ENCODE measurements at places on chromosomes 4 and X. TPM values are rescaled to one million over a fixed set of nuclear protein-coding genes. Genes with fewer than 3 reads are reported as not detected.

DNA sequence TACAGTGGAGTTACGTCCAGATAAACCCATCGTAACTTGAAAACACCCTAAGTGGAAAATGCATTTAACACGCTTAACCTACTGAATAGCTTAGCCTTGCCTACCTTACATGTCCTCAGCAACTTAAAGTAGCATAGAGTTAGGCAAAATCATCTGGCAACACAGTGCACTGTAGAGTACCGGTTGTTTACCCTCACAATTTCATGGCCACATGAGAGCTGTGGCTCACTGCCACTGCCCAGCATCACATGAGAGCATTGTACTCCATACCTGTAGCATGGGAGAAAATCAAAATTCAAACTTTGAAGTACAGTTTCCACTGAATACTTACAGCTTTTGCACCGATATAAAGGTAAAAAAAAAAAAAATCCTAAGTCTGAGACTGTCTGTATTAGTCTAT lies 40.6 kb downstream of the GUCY1A1 start:
- DNase-seq, result no peak

DNA sequence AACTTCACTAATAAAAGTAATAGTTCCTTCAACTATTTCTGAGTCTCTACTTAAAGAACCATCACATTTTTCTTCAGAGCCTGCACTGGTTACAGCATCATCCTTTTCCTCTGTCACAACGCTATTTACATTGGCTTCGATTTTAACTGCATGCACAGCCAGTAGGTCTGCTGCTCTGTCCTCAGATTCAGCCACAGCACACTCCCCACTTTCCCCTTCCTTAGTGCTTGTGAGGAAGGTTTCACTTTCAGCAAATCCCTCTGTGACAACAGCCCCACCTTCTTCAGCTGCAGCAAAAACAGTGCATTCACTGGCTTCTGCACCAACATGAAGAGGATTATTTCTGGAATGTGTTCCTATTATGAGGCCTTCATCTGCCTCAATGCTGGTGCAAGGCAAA lies 25.7 kb downstream of the BOD1L1 start:
- no peak for DNase-seq

- no peak for DNase-seq
Observed at GRCh38 chr4:7771056-7771455, 168.6 kb downstream of the AFAP1 start.

GRCh38 chr4:3673716-3674478 lies 92.3 kb upstream of the ADRA2C start:
- no peak for DNase-seq

DNA sequence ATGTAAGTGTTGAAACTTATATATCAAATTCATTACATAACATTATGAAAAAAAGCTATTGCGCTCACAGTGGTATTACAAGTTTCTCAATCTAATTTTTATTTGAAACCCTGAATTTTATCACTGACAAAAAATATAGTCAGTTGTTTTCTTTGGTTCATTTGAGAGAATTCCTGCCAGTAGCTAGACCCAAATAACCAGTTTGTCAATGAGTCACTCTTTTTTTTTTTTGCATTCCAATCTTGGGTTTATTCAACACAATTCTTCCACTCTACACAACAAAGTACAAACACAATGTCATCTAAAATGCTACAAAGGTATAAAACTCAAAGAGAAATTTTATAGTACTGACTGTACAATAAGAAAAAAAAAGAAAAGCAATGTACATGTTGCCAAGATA lies 13.1 kb downstream of the HPF1 start:
- DNase-seq, result no peak

DNA sequence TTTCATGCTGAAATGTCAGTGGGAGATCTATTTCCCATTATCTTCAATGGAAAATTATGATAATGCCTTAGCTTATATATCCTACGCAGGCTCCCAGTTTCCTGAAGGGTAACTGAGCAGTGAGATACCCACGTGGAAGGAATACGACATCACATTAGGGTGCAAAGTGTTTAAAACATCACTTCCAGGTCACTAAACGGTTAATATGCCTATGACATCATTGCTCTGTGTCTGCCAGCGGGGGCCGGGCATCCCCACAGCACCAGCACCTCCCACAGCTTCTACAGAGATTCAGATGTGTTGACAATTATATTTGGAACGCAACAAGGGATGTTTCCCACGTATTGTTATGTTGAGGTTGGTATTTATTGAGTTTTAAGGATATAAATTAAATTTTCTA lies 27.1 kb downstream of the TMEM271 start:
- no peak for DNase-seq

DNA sequence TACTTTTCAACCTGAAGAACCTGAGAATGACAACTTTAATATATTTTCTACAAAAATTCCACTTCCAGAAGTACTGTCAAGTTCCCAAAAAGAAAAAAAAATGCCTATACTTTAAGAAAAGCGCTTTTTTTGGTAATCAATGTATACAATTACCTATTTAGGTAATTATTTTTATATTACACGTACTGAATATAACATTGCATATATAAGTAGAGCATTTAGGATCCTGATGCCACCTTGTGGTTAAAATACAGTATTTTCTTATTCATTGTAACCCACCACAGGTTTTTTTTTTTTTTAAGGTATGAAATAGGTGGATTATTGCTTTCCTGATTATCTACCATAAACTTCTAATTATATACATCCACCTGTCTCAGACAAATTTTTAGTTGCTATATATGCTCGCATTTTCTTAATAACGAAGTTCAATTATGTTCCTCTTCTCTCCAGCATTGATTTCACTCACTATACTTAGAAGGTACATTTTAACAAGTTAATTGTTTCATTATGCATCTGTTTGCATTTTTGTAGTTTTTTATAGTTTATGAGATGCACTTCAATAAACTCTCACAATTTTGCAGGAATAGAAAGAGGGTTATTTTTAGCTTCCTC lies 5.2 kb downstream of the MAP9 start:
- peak; percentile 19 for DNase-seq

DNA sequence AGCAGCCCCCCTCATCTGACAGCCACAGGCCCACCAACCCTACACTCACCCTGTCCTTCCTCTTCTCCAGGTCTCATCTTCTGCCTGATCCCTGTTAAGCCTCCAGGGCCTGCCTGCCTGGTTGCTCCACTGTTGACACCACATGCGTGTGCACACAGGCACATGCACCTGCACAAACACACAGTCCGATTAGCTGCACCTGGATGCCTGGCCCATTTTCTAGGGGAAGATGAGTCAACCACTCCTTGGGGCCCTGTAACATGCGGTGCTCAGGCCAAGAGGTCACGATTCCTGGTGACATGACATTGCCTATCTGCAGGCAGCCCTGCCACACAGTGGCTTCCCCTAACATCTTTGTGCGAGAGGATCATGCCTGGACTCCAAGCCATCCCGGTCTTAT lies 498.4 kb downstream of the BCOR start:
- no peak for DNase-seq

DNA sequence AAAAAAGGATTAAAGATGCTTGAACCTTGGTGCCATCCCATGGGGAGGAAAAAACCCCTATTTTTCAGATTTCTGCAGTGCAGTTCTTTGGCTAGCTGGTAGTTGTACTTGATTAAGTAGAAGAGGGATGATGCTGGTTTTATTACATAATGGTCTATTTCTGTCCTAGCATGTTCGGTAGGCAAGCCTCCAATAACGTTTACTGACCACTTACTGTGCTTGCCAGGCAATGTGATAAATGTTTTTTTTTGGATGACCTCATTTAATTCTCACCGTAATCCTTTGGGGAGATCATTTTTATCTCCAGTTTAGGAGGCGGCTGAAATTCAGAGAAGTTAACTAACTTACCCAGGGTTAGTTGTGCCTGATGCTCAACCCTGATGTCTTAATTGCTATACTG lies 92.1 kb upstream of the RPA4 start:
- DNase-seq, result no peak

GRCh38 chrX:48958635-48959094 lies 1.3 kb upstream of the OTUD5 start:
- peak; percentile 79 for DNase-seq

- peak; percentile 23 for DNase-seq
Observed at GRCh38 chr4:145154573-145154972, 25.8 kb downstream of the OTUD4 start.

- peak; percentile 1 for DNase-seq
Observed at GRCh38 chr4:184978211-184978610, 40.1 kb upstream of the HELT start.

GRCh38 chrX:66918511-66918910 lies 279.6 kb upstream of the EDA2R start:
- DNase-seq, result no peak

- DNase-seq, result no peak
Observed at GRCh38 chrX:129690435-129690834, 35.7 kb upstream of the APLN start.

Gene TNIP3
- total RNA-seq, result 0.10 TPM

Gene G3BP2
- 135 TPM for total RNA-seq

Gene C1QTNF7
- not detected for total RNA-seq

Gene CD40LG
- total RNA-seq, result not detected

Gene FHDC1
- 0.39 TPM for total RNA-seq

Gene DDX3X
- total RNA-seq, result 145 TPM

Gene XAGE1B
- total RNA-seq, result not detected

Gene CHST7
- 17.4 TPM for total RNA-seq

Gene CFI
- 38.1 TPM for total RNA-seq
